ENCODE measurements at places on chromosomes 7 and 10.

DNA sequence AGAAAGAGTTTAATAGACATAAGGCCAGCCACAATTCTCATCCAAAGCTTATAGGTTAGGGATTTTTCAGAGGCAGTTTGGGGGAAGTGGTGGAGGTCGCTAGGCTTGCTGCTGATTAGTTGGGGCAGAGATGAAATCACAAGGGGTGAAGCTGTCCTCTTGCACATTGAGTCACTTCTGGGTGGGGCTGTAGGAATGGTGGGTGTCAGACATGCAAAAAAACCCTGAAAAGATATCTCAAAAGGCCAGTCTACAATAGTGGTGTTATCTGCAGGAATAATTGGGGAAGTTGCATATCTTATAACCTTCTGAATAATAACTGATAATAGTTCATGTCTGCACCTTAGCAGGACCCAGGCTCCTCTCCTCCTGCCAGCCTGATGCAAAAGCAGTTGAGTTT, 2.1 kb downstream of the FAM24B start:
- DNase-seq, result no peak

DNA sequence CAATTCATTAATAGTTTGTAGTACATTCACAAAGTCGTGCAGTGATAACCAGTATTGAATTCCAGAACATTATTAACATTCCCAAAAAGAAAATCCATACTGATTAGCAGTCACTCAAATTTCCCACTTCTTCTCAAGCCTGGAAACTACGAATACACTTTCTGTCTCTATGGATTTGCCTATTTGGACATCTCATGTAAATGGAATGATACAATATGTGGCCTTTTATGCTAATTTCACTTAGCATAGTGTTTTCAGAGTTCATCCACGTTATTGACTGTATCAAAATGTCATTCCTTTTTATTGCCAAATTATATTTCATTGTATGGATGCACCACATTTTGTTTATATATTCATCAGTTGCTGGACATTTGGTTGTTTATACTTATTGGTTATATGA, 78.8 kb downstream of the STK31 start:
- no peak for DNase-seq

DNA sequence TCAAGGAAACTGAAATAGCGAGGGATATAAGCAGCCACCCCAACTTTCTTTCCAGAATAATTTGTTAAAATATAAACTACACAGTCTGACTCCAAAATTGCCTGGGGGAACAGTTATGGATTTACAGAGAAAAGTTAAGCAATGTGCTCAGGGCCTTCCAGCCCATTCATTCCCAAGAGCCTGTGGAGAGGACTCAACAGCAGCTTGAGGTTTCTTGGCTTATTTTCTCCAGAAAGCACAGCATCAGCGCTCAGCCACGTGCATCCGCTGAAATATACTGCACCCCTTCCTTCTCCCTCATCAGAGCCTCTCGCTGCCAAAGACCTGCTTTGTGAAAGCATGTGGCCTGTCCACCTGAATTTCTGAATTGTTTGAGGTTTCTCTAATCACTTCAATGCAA, 375.2 kb upstream of the VWC2 start:
- no peak for DNase-seq

DNA sequence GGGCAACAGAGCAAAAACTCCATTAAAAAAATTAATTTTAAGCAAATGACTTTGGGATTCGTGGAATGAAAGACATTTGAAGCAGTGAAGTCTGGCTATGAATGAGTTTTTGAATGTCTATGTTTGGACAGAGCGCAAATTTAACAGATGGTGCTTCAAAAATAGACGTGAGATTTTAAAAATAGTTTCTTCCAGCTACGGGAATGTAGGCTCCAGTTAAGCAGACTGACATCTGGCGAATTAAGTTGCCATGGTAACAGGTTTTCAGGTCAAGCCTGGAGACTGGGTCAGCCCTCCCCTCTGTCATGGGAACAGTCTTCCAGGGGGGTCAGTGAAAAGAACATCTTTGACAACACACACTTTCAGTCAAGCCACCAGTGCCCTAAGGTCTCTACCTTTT, 62.0 kb downstream of the MYOF start:
- no peak for DNase-seq

- no peak for DNase-seq
Measured at GRCh38 chr10:95364342-95364741, 73.5 kb upstream of the PDLIM1 start.

GRCh38 chr7:132134814-132135445, 441.3 kb downstream of the PLXNA4 start:
- DNase-seq, result no peak

- DNase-seq, result no peak
Measured at GRCh38 chr10:60733826-60734225, 44.5 kb upstream of the CDK1 start.

DNA sequence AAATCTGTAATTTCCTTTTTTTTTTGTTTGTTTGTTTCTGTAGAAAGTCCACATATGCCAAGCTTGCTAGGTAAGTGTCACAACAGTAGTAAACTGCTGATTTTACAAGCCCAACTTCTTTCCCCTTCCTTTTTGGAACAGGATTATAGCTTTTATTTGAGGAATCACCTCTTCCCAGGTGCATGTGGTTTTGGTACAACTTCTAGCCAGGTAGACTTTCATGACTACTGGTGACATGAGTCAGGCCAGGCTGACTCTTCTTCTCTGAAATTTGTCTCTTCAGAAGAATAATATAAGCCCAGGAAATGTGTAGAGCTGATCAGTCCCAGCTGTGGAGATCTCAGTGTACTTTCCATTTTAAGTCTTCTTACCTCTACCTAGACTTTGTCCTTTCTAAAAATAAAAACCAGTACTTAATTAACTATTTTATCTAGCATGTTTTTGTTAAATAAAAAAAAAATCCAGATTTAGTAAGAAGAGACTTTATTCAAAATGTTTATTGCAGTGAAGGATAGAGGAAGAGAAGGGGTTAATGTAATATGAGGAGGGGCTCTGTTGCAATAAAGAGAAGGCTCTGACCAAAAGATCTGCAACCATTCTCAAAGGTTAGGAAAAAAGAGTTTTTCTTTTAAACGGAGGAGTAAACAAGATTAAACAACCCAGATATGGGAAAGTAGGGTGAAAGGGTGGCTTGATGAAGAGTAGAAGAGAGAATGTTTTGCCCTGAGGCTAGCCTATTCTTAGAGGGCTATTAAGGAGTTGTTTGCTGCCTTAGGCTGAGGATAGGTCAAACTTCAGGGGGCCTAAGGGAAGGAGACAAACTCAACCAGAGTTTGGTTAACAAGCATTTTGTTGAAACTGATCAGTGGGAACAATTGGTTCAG, 664.2 kb downstream of the SORCS1 start:
- DNase-seq, result no peak

- no peak for DNase-seq
Measured at GRCh38 chr10:14879124-14879927, 660 bp downstream of the SUV39H2 start.

GRCh38 chr7:25242678-25243077, 14.4 kb upstream of the NPVF start:
- DNase-seq, result no peak

DNA sequence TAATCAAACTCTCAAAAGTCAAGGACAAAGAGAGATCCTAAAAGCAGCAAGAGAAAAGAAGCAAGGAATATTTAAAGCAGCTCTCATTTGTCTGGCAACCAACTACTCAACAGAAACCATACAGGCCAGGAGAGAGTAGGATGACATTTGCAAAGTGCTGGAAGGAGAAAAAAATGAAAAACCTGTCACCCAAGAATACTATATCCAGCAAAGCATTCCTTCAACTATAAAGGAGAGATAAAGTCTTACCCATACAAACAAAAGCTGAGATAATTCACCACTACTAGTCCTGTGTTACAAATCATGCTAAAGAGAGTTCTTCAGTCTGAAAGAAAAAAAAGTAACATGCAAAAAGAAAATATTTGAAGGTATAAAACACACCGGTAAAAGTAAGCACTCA, 357.7 kb downstream of the PTPRN2 start:
- no peak for DNase-seq

DNA sequence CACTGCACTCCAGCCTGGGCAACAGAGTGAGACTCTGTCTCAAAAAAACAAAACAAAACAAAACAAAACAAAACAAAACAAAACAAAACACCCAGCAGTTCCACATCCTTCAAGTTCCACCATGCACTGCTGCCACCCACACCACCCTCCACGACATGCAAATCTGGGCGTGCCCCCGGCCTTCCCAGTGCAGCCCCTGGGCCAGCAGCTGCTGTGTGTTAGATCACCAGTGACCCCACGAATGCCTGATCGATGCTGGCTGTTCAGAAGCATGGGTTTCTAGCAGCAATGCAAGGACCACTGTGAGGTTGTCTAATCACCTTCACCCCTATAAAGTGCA, 36.3 kb downstream of the ELFN1 start:
- DNase-seq, result no peak

- DNase-seq, result no peak
Measured at GRCh38 chr10:65284495-65285041, 1641.3 kb upstream of the LRRTM3 start.

DNA sequence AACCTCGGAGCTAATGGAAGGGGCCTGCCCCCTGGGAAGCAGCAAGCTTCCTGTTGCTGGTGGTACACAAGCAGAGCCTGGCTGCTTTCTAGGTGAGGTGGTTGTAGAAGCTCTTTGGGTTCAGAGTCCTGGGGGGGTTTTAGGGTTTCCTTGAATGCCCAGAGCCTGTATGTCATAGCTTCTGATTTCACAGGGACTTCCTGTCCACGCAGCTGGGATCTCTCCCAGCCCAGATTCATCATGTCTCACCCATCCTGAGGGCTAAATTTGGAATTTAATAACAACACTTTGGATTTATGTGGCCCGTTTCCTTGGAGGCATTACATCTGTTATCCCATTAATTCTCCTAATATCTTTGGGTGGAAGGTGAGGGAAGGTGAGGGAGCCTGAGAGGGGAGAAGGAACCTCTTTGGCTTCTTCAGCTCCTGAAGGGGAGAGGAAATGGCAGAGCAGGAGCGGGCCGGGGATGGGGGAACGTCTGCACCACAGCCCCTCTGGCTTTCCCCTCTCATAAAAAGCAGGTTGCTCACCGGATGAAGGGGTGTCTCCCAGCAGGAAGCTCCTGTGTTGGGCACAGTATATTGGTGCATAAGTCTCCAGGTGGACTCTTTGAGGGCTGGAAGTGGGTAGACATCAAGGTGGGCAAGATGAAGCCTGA, 19.7 kb downstream of the RPS24 start:
- no peak for DNase-seq

DNA sequence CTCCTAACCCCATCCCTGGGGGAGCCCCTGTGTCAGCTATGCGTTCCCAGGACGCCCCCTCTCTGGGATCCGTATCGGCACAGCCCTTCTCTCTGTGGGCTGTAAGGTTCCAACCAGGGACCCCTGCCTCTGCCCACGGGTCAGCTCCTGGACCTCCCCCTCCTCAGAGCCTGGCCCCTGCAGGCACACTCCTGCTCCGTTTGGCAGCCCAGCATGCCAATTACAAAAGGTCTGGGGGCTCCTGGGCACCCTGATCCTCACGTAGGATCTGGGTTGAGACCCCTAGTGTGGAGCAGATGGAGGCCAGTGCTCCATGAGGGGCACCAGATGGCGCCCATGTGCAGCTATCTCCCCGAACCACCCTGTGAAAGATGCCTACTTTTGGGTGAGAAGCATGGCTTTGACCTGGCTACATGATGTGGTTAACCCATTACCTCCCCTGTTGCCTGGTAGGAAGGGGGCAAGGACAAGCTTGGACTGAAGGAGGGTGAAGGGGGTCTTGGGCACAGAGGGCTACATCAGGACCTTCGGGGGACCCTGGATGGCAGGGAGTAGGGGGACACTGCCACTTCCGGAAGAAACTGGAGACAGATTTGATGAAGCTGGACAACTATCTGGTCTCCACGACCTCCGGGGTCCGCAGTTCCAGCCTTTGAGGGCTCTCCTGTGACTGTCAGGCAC, 9.0 kb downstream of the TACR2 start:
- no peak for DNase-seq

DNA sequence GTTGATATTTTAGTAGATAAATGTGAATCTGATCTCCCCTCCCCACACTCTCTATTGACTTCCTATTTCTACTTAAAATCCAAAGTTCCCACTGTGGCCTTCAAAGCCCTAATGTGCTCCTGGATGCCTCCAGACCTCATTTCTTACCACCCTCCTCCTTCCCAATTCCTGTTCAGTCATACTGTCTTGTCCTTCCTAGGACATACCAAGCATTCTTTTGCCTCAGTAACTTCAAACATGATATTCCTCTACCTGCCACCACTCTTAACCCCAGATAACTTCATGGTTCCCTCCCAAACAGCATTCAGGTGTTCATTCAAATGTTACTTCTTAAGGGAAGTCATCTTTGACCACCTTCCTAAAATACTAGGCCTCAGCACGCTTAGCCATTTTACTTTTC, 34.2 kb upstream of the FAM221A start:
- DNase-seq, result no peak

DNA sequence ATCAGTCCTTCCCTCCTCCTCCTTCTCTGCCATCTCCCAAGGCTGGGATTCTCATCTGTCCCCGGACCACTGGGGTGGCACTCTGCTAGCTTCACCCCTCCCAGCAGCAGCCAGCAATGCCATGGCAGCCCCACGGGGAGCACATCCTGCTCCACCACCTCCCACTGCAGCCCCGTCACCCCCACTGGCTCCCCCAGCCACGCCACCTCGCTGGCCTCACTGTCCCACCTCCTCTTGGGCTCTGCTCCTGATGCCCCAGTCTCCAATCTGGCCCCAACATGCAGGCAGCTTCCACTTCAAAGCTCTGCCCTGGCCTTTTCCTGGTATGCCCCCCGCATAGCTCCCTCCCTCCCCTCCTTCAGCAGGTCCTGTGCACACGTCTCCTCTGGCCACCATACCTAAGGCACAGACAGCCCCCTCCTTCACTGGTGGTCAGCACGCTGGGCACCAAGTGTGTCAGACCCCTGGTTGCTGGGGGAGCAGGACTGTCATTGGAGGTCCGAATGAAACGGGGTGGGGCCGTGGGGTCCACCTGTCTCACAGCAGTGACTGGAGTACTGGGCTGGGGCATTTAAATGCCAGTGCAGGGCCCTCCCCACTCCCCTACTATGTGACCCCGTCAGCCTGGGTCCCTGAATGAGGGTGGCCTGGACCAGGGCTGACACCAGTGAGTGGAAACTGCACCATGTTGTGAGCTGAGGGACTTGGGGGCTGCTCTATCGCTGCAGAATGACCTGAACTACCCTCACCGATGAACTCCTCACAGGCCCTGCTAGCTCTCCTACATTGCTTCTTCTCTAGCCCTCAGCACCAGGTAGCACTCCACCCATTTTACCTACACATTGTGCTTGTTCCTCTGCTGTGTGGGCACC, 38.7 kb downstream of the RASGEF1A start:
- no peak for DNase-seq

- no peak for DNase-seq
Measured at GRCh38 chr10:5670662-5671375, 4.4 kb upstream of the ASB13 start.

GRCh38 chr7:148397551-148397950, 193.0 kb upstream of the C7orf33 start:
- no peak for DNase-seq

Measured in caudate nucleus (tissue), 63 donors.